ENCODE measurements at places on chromosomes 3 and 15. TPM values are rescaled to one million over a fixed set of nuclear protein-coding genes. Genes with fewer than 3 reads are reported as not detected.

The UQCRC1 gene
- total RNA-seq, result 122 TPM

The UBAP1L gene
- total RNA-seq, result 10.3 TPM

The NMB gene
- total RNA-seq, result 2.3 TPM

The RUVBL1 gene
- 30.8 TPM for total RNA-seq

The ANKDD1A gene
- total RNA-seq, result 12.2 TPM

The GP9 gene
- not detected for total RNA-seq

The ARL14 gene
- not detected for total RNA-seq

The ISLR gene
- total RNA-seq, result 41.0 TPM

The ALDH1A2 gene
- 8.9 TPM for total RNA-seq

The LRRC28 gene
- total RNA-seq, result 43.7 TPM

The TMEM212 gene
- not detected for total RNA-seq

The CACNA2D2 gene
- 12.2 TPM for total RNA-seq

The NEK10 gene
- total RNA-seq, result 31.5 TPM

The ZPLD1 gene
- 0.54 TPM for total RNA-seq

The ITGB5 gene
- total RNA-seq, result 17.1 TPM

The GJD2 gene
- 9.6 TPM for total RNA-seq

The ATP2B2 gene
- 72.1 TPM for total RNA-seq

The ADAMTS7 gene
- 25.9 TPM for total RNA-seq

The SPTSSB gene
- 8.3 TPM for total RNA-seq

The SV2B gene
- total RNA-seq, result 51.8 TPM

The CX3CR1 gene
- total RNA-seq, result 7.9 TPM

The FBXO45 gene
- total RNA-seq, result 25.7 TPM

The LDHAL6B gene
- total RNA-seq, result not detected

The ADGRG7 gene
- not detected for total RNA-seq

The KLF15 gene
- 5.3 TPM for total RNA-seq

The RPS27L gene
- 15.7 TPM for total RNA-seq

The STAG1 gene
- total RNA-seq, result 67.0 TPM

The CYP19A1 gene
- total RNA-seq, result 1.00 TPM

The SLC12A1 gene
- 4.0 TPM for total RNA-seq

The AP3B2 gene
- 49.5 TPM for total RNA-seq

The ABHD2 gene
- 67.1 TPM for total RNA-seq

The VILL gene
- 8.6 TPM for total RNA-seq

The ONECUT1 gene
- total RNA-seq, result 1.5 TPM

The ECE2 gene
- 10.1 TPM for total RNA-seq

The TRPM1 gene
- not detected for total RNA-seq

The FAM240A gene
- total RNA-seq, result not detected

The SUMF1 gene
- 28.5 TPM for total RNA-seq

The SCG3 gene
- 48.5 TPM for total RNA-seq

The ROBO2 gene
- total RNA-seq, result 236 TPM

The EIF4E3 gene
- total RNA-seq, result 15.3 TPM

The LYSMD2 gene
- total RNA-seq, result 8.1 TPM

The EXD1 gene
- total RNA-seq, result 0.09 TPM

The ABHD17C gene
- 18.5 TPM for total RNA-seq

The DNAJA4 gene
- 26.5 TPM for total RNA-seq

The PLS1 gene
- 2.5 TPM for total RNA-seq

The AGTR1 gene
- total RNA-seq, result 7.1 TPM

The LRTM1 gene
- not detected for total RNA-seq

The UROC1 gene
- total RNA-seq, result 0.27 TPM

The SLC38A3 gene
- 6.2 TPM for total RNA-seq

The KLF13 gene
- total RNA-seq, result 28.9 TPM

The CLSTN2 gene
- 26.9 TPM for total RNA-seq

The HTR3E gene
- total RNA-seq, result not detected

The ANKRD34C gene
- 2.4 TPM for total RNA-seq

The RNU5B-1 gene
- not detected for total RNA-seq

The CGNL1 gene
- 4.9 TPM for total RNA-seq

The SPESP1 gene
- total RNA-seq, result 1.4 TPM

The PLA2G4D gene
- 0.09 TPM for total RNA-seq

The DNASE1L3 gene
- total RNA-seq, result 0.54 TPM
